Hematopoietic multipotent progenitor cell treated with erythropoietin and hydrocortisone succinate and interleukin-3 and kit ligand, for 15 days (in vitro differentiated cells): ENCODE measurements at places on chromosomes 1 and 21.
A peak's percentile ranks its signal among the peaks of the same experiment; 100 is the strongest.

- DNase-seq, result no peak
These were observed 14.1 kb upstream of the NCMAP start for GRCh38 chr1:24541711-24542346.

DNA sequence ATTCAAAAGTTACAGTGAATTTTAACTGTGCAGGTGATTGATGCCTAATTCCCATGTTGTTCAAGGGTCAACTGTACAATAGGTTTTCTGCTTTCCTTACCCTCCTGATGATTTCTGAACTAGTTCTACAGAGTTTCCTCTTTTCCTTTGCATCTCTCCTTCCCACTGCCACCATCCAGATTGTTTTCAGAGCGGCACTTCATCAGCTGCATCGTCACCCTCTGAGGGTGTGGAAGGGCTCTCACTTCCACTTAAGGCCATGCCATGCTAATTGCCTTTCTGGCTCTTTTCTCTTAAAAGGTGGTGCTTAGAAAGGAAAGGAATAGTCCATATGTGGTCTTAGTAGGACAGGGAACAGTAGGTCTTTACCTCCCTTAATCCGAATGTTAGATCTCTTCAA lies 39.1 kb downstream of the DISC1 start:
- no peak for DNase-seq

- DNase-seq, result no peak
These were observed 7.6 kb upstream of the C1orf21 start for GRCh38 chr1:184379111-184379752.

- DNase-seq, result no peak
These were observed 13.7 kb downstream of the CD84 start for GRCh38 chr1:160565564-160565963.

DNA sequence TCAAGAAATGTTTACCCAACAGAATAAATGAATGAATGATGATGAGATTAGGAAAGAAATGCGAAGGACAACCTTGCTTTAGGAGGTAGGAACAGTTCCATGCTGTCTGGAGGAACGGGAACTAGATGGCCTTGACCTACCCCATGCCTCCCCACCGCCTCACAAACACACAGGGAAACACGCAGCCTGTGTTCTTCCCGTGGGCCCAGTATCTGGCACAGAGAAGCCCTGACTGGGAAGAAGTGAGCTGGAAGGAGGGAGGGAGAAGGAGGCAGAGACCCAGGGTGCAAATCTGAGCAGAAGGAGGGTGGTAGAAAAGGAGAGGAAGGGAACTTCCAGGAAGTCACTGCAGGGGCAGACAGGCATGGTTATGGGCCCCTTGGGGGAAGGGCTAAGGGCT lies 3.5 kb upstream of the ADORA1 start:
- DNase-seq, result no peak

- DNase-seq, result no peak
These were observed 97.9 kb upstream of the RAB3GAP2 start for GRCh38 chr1:220370041-220370700.

- no peak for DNase-seq
These were observed 37.9 kb downstream of the RLF start for GRCh38 chr1:40199126-40199525.

GRCh38 chr1:22471078-22471477 lies 19.4 kb downstream of the ZBTB40 start:
- peak; percentile 50 for DNase-seq

GRCh38 chr1:228032041-228032440 lies 25.2 kb downstream of the WNT3A start:
- DNase-seq, result no peak

DNA sequence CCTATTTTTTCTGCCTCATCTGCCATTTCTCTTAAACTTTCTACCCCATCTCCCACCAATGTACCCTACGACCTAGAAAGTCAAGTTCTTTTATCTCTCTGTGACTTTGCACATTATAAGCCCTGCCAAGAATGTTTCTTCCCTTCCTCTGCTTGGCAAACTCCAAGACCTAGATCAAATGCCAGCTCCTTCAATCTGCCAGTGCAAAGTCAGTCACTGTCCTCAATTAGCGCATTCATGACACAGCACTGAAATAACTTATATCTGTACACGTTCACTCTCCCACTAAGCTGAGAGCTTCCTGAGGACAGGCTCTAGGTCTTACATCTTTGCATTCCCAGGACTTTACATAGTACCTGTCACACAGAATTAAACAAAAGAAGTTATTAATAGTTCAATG lies 21.4 kb upstream of the LSM10 start:
- no peak for DNase-seq

DNA sequence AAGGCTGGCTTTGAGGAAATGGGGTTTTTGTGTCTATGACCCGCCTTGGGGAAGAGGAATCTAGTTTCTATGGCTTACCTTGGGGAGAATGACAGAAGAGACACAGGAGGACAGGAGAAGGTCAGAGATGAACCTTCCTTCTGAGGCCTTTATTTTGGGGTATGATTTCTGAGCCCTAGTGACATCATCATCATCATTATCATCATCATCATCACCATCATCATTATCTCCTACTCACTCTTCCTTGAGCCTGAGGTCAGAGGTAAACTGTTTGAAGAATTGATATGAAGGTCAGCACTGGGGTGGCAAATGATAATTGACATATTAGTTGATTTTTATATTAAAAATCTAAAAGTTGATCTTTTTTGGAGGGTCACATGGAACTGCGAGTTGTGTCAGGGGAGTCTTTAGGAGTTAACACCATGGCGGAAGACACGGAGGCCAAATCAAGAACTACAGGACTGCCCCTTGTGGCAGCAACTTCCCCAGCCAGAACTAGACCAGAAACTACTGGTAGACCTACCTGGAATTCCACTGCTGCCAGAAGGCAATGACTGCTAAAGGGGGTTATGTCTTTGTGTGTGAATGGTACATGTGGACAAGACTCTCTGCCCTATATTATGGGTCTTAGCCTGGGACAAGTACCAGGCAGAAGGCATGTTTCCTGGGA lies 49.8 kb upstream of the WLS start:
- DNase-seq, result no peak

DNA sequence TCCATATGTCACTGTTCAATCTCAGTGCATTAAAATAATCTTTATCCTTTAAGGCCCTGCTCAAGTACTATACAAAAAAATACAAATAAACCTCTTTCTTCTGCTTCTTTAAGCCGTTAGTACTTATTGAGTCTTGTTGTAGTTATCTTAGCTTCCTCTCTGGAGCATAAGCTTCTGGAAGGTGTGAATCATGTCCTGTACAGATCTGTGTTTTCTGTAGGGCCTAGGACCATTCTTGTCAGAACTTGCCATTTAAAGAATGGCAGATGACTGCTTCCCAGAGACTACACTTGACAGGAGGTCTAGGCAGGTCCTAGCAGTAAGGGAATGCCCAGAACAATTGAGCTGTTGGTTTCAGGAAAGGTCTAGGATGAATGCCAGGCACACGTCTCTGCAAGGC lies 12.9 kb downstream of the NEK7 start:
- no peak for DNase-seq

- no peak for DNase-seq
These were observed 188.0 kb downstream of the GRIK3 start for GRCh38 chr1:36846357-36846756.
